ENCODE measurements at places on chromosomes 6 and 20.

DNA sequence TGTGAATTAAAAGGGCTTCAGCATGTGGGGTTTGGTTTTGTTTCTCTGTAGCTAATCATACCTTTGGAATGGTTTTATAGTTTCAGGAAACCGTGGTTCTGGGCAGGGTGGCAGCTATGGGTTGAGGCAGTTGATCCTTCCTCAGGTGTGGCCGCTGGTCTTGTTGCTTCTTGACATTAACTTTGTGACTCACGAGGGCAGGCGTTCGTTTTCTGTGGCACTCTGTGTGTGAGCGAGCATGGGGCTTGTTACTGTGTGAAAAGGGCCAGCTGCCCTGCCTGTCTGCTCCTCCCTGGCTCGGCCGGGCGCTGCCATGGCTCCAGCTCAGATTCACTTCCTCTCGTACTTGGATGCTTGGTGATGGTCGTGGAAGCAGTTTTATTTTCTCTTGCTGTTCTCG is 16.2 kb downstream of the DNAJC5 start:
- DNase-seq, result no peak

GRCh38 chr20:11676630-11677287 is 240.9 kb upstream of the BTBD3 start:
- DNase-seq, result peak; percentile 16

DNA sequence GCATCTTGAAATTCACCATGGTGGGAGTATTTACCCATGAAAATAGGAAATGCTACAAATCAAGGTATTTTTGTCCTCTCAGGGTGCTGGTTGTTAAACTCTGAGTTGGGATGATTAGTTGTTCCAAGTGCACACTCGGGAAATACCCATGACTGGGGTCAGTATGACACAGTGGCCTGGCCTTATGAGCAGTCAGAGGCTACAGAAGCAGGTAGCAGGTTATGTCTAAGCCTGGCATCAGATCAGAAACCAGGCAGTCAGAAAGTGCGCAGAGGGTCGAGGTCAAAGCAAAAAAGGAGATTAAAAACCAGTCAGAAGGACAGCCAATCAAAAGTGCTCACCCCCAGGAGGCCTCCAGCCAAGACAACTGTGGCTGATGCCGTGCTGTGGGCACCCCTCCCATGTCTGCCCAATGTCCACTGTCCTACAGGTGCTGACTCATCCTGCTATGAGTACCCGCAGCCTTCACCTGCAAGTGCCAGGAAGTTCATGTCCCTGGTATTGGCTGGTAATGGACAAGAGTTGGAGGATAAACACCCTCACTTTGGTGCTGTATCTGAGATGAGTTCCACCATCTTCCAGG is 117.4 kb upstream of the SLC24A3 start:
- DNase-seq, result no peak

GRCh38 chr6:113171882-113172281 is 685.3 kb upstream of the MARCKS start:
- no peak for DNase-seq

DNA sequence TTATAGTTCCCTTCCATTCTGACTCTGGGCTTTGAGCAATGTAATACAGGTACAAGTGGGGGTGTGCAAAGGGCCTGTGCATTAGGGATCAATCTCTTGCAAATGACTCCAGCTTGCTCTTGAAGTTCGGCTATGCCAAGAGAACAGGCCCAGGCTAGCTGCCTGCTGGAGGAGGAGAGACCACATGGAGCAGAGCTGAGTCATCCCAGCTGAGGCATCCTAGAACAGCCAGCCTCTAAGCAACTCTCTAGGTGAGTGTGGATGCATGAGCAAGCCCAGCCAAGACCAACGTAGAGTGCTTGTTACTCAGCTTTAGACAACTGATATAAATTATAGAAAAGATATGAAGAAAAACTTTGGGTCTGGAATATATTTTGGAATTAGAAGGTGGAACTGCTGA is 47.6 kb upstream of the RBM24 start:
- no peak for DNase-seq

- DNase-seq, result no peak
Measured at GRCh38 chr6:137967689-137968454, 100.8 kb downstream of the TNFAIP3 start.

- no peak for DNase-seq
Measured at GRCh38 chr20:38962928-38963401, 821 bp downstream of the DHX35 start.

DNA sequence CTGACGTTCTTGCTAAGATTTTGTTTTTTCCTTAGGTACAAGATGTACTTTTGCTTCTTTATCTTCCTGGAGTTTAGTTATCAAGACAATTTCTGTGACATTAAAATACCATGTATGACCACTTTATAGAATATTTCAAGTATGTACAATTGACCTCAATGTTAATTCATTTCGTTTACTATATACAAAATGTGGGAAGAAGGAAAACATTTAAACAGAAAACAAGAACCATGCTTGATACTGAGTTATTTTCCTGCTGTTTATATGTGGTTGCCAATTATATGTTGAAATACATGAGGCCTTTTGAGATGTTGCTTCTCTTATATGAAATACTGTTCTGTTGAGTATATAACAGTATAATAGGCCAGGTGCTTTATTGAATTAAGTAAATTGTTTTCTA is 184.3 kb downstream of the JARID2 start:
- no peak for DNase-seq

DNA sequence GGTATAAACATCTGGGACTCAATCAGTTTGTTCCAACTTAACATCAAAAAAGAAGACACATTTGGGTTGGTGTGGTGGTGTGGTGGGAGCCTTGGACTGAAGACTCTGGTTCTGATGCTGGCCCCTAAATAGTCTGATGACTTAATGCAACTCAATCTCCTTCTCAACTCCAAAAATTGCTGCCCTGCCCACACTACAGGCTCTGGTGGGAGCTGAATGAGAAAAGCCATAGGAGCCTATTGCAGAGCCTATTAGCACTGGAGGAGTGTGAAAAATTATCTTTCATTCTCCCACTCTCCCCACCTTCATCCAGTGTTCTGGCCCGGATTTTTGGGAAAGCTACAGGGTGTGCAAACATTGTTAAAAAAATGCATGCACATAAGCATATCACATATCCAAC is 56.5 kb downstream of the DTNBP1 start:
- DNase-seq, result no peak

DNA sequence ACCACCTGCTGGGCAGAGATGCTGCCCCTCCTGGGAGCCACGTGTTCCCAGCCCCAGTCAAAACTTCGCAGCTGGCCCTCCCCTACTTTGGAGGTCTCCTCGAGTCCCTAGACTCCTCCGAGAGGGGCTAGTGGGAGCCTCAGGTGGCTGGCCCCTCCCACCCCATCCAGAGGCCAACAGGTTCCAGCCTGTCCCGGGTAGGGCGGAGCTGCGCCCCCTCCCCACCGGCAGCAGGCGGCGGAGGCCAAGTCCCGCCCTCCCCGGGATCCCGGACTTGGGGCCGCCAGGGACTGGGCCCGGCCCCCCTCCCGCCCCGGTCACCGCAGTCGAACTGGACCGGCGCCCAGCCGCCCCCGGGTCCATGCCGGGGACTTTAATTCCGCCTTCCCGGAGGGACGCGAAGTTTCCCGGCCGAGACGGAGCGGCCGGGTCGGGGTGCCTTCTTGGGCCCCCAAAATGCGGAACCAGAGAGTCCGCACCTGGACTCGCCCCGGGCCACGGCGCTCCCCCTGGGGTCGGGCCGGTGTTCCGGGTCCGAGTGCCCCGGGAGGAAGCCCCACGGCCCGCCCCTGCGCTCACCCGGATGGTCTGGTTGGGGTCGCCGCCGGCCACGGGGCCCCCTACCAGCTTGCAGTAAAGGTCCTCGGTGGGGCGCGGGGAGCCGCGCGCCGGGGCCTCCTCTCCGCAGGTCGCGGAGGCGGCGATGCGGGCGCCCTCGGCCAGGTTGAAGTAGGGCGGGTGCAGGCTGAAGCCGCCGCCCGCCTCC is 559 bp downstream of the LAMA5 start:
- DNase-seq, result peak; percentile 68

DNA sequence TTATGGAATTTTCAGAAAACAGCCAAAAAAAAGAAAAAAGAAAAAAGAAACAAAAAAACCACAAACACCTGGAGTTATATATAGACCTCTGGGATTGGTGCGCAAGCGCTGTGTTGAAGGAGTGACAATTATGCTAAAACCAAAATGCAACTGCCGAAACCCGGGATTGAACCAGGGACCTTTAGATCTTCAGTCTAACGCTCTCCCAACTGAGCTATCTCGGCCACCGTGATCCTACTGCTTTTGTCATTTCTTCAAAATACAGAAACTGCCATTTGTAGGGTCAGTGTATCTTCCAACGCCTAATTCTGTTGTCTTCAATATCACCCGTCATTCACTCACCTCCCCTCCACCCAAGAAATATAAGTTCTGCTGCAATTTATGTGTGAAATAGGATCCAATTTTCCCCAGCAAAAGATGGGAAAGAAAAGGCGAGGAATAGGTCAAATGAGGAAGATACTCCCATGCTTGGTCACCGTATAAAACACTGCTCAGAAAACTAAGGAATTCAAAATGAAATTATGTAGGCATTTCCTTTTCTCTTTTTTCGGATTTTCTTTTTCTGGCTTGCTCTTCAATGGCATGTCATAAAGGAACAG is 116.0 kb downstream of the TRIM27 start:
- no peak for DNase-seq

DNA sequence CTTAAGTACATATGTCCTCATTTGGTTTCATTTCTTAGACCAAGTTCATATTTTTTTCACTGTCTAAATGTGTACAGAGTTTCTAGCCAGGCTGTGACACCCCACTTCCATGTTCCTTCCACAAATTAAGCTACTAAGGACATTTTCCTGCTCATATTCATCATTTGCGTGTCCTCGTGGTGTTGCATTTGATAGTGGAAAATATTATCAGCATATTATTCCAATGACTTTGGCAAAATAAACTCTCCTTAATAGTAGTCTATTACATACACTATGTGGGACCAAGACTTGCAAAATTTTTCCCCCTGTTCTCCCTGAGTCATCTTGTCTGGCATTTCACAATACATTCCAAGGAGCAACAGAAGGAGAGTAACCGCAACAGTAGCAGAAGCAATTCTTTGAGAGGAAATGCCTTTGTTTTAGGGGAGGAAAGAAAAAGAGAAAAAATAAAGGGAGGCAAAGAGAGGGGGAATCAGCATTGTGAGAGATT is 599.2 kb downstream of the COL12A1 start:
- DNase-seq, result no peak

DNA sequence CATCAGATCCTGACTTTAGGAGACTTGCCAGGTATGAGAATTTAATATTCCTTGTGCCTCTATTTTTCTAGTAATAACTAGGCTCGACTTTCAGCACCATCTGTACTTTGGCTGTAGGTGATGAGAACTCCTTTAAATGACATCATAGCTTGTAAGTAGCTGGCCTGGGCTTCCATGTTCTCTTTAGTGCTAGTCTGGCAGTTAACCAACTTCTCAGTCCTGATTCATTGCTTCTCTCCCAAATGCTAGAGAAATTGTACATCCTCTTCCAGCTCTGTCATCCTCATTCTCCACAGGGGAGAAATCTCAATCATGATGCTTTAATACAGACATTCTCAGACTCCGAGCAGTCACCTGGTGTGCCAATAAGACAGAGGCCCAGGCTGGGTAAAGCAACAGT is 143.5 kb upstream of the MOCS1 start:
- DNase-seq, result no peak

DNA sequence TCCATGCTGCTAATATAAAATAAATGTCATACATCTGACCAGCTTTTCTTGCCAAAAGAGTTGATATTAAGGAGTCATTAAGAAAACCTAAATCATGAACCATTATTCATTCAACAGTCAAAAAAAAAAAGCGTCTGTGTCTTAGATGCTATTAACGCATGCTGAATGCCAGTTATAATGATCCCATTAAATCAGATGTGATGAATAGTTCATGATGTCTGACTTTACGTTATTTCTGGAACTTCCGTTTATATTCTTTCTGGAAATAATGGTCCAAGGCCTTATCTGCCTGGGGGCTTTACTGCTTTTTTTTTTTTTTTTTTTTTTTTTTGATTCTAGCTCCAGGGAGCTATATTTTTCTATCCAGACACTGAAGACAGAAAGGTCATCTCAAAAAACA is 877.1 kb downstream of the HACE1 start:
- no peak for DNase-seq

- DNase-seq, result no peak
Measured at GRCh38 chr6:3999800-4000661, 78.9 kb downstream of the FAM217A start.

DNA sequence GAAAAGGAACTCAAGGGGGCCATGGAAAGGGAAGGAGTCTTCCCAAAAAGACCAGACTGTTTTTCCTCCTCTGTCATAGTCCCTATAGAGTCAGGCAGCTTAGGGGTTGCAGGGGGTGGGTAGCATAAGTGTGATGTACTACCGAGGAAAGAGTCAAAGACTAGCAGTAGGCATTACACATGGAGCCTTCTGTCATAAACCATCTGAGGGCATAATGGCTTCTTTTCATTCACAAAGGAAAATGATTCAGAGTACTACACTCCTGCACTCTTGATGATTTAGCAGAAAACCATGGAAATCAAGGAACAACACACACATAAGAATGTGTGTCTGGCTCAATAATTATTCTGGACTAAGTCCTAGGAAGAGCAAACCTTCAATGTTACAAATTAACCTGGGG is 14.9 kb downstream of the PLN start:
- no peak for DNase-seq

- no peak for DNase-seq
Measured at GRCh38 chr6:37050045-37050853, 44.8 kb downstream of the FGD2 start.

- DNase-seq, result no peak
Measured at GRCh38 chr20:41183831-41184230, 46.5 kb downstream of the PLCG1 start.

- no peak for DNase-seq
Measured at GRCh38 chr6:150925976-150926375, 60.5 kb downstream of the MTHFD1L start.

GRCh38 chr20:9147547-9148024 is 78.7 kb downstream of the PLCB4 start:
- no peak for DNase-seq

GRCh38 chr20:23971310-23971709 is 17.3 kb downstream of the GGTLC1 start:
- DNase-seq, result no peak

DNA sequence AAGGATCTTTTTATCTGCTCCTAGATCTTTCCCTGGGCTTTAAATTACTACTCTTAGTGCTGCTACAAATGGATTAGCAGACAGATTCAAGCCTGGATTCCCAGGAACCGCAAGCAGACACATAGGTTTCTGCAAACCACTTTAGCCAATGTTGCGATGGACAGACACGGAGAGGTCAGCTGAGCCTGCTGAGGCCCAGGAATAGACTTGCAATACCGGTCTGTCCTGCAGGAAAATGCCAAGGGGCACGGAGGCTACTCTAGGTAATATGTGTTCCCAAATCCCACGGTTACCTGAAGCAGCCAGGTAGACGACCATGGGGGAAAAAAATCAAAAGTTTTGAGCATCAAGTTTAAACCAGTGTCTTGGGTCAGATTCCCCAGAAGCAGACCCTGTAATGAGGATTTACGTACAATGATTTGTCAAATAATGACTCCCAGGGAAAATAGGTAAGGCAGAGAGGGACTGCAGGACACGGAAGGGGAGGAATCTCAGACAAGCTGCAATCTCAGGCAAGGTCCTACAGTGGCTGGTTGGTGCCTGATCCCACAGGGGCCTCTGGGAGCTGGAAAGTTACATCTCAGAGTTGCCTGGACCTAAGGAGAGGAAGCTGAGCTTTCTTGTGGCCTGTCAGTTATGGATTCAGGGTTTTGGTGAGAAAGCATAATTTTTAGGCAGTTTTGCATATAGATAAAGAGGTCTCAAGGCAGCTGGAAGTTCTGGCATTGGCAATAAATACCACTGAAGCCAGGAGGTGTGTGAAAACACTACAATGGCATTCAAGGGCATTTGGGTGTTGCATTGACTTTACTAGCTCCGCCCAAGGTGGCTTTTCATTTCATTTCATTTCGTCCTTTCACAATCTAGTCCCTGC is 12.5 kb downstream of the OTOR start:
- DNase-seq, result no peak

GRCh38 chr6:5174244-5174643 is 86.5 kb downstream of the LYRM4 start:
- DNase-seq, result no peak
